ENCODE measurements at places on chromosomes 4 and X.

- DNase-seq: no peak
These were observed 800 bp downstream of the KDM5C start for GRCh38 chrX:53223955-53224859.

DNA sequence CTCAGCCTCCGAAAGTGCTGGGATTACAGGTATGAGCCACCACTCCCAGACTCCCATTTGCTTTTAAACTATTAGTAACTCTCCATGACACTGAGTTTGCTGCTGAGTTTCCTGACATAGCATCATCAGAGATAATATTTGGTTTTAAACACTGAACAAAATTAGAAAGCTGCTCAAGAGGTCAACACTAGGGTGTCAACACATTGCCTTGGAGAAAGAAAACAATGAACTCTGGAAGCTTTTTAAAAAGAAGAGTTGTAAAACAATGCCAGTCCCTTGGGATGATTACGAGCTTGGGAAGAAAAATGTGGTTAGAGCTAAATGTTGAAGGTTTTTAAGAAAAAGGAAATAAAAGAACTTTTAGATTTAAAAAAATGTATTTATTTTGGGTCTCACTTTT lies 264.8 kb downstream of the CAMK2D start:
- no peak for DNase-seq

GRCh38 chrX:66675541-66675940 lies 36.7 kb upstream of the EDA2R start:
- no peak for DNase-seq

DNA sequence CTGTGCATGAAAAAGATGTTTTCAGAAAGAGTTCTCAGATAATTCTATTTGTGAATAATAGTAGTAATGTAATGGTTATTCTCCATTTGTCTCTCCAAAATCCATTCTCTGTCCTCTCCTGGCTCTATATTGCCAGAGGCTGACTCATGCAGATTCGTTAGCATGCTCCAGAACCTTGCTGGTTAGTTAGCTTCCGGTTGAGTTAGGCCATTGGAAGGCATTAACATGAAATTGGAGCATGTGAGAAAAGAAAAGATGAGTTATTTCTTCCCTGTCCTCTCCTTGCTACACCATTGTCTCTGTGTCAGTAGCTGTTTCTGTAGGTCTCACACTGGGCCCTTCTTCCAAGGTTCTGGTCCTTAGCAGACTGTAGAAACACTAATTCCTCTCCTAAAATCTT lies 23.5 kb upstream of the PRDM8 start:
- DNase-seq: no peak

DNA sequence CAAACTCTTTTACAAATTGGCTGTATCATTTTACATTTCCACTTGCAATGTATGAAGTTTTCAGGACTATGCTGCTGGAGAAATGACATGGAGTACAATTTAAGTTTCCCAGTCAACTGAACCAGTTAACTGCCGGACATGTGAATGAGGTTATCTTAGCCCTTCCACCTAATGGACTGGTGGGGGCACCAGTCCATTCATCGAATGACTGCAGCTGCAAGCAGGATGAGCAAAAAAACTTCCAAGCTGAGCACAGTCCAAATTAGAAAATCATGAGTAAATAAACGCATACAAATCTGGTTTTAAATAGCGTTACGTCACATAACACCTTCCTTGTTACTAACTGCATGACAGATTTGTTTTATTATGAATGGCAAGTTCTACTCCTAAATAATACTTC lies 1131.5 kb downstream of the PCDH18 start:
- no peak for DNase-seq

GRCh38 chr4:164068392-164068791 lies 573.9 kb downstream of the TMA16 start:
- no peak for DNase-seq

GRCh38 chr4:73810191-73810590 lies 26.3 kb upstream of the CXCL6 start:
- no peak for DNase-seq

GRCh38 chr4:98466868-98467599 lies 191.4 kb downstream of the TSPAN5 start:
- no peak for DNase-seq

DNA sequence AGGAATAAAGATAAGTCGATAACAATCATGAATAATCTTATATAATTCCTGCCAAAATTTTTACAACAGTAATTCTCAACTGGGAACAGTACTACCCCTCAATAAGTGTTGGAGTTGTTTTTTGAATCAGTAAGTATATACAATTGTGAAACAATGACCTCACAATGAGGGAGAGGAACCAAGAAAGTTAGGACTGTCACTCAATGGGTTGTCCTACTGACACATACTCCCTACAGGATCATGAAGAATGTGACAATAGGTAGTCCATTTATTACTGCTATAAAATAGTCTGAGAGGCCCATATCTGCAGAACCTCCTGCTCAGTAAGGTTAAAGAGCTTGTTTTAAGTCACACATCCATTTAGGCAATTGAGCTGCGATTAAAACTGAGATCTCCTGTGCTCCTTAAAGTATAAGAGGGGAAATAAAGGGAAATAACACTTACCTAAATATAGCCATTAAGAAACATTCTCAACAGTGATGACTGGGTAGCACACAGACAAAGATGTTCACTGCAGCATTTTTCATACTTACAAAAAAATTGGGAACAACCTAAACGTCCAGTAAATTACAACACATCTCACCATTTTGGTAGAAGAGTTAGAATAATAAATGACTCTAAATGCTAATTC lies 26.2 kb downstream of the FBXW7 start:
- no peak for DNase-seq
